DMS153 (cell line): ENCODE measurements at places on chromosomes 11 and 22.

GRCh38 chr11:75387736-75388294, 11.5 kb upstream of the RPS3 start:
- no peak for DNase-seq

DNA sequence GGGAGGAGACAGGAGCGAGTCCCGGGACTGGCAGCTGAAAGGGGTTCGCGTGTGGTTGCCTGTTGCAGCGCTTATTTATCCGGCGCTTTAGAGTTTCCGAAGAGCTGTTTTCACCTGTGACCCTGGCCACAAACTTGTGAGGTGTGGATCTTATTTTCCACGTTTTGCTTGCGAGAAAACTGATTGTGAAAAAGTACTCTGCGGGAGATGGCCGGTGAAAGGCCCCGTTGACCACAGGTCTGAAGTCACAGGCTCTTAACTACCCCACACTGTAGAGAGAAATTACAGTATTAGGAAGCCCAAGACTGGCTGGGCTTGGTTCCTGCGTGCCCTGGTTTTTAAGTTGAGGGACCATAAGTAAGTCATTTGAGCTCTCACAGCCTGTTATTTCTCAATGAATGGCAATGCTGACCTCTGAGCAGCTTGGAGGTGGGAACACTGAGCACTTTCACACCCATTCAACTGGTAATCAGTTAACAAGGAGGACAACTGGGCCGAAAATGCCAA, 379 bp upstream of the RAB38 start:
- DNase-seq: no peak

DNA sequence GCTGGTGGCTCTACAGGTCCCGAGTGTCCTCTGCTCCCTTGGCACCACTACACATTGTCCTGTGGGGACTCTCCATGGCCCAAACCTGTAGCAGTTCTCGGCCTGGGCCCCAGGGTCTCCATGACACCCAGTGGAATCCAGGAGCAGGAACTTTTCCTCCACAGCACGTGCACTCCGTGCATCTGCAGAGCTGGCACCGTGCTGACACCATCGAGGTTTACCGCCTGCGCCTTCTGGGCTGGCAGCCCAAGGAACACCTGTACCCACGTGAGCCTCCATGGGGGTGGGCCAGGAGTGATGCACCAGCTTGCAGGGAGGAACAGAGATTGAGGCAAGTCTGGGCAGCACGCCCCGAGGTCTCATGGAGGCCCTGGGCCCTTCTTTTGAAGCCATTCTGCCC, 25.2 kb downstream of the TSPAN32 start:
- no peak for DNase-seq

DNA sequence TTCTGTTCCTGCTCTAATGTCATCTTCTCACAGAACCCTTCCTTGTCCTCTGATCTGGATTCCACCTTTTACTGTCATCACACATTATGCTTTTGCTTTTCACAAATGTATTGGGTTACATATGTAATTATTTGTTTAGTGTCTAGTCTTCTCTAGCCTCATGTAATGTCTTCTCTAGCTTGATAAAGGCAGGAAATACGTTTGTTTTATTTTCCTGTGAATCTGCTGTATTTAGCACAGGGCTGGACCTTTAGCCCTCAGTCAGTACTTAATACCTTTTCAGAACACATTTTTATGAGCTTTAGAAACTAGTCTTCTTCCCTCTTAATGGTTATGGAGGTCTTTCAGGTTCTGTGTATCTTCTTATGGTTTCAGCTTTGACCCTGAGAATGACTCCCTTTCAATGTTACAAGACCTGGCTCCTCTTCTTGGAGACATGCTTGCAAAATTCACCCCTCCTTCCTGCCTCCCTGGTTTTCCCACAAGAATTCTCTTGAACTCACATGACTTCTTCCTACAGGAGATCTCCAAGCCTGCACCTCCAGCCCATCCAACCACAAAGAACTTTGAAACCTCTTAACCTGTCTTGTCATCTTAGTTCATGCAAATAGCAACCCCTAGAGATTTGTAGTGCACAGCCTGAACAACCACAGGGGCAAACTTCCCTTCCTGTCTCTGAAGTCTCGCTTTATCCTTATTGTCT, 132.7 kb upstream of the DDI1 start:
- peak; percentile 37 for DNase-seq

GRCh38 chr11:23903044-23903704, 593.7 kb upstream of the LUZP2 start:
- DNase-seq: no peak

- DNase-seq: no peak
These were observed 659 bp upstream of the TEAD1 start for GRCh38 chr11:12673601-12673923.

GRCh38 chr22:19233189-19233661, 54.7 kb upstream of the SLC25A1 start:
- DNase-seq: no peak

GRCh38 chr11:73388265-73389133, 12.3 kb downstream of the RELT start:
- DNase-seq: no peak

- no peak for DNase-seq
These were observed 32.3 kb downstream of the FEZ1 start for GRCh38 chr11:125463590-125464269.

- no peak for DNase-seq
These were observed 87.3 kb downstream of the PACS1 start for GRCh38 chr11:66157182-66157864.

GRCh38 chr22:27064386-27064785, 407.0 kb downstream of the MIAT start:
- no peak for DNase-seq

- no peak for DNase-seq
These were observed 21.8 kb upstream of the DRG1 start for GRCh38 chr22:31377612-31378011.

GRCh38 chr11:93569496-93569895, 26.3 kb upstream of the SMCO4 start:
- DNase-seq: no peak

DNA sequence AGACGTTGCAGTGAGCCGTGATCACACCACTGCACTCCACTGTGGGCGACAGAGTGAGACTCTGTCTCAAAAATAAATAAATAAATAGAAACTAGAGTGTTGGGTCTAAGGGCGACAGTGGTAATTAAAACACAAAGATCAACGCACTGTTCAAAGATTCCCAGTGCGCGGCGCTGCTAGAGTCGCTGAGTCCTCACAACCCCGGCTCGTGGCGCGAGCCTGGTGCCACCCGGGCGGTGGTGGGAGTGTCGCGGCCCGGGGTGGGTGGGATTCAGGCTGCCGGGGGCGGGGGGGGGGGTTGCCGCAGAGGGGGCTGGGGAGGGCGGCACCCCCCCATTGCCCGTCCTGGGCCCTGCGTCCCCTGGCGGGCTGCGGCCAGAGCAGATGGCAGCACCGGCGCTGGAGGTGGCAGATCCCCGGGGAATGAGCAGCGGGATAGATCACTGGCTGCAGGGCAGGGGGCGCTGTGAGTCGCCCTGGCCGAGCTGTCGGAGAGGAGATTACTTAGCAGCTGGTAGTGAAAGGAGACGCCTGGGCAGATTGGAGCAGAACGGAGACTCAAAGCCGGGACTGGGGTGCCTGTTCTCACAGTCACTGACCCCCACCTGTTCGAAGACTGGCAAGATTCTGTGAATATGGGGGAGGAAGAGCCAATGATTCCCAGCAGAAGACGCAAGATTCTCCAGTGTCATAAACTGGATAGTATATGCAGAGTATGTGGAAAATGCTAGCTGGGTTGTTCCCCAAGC, 30.2 kb upstream of the APOBEC3A start:
- DNase-seq: peak; percentile 87

DNA sequence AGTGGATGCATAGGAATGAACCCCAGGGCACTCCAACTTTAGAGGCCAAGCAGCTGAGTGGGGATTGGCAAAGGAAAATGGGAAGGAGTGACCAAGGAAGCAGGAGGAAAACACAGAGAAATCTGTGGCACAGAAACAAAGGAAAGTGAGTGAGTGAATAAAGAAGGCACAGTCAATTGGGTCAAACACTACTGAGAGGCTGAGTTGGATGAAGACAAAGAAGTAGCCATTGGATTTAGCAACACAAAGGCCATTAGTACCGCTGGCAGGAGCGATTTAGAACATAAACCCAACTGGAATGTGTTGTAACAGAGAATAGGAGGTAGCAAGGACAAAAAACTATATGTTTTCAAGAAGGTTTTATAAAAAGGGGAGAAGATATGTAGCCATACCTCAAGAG, 6.6 kb upstream of the NXPE1 start:
- DNase-seq: no peak

GRCh38 chr11:2796091-2796490, 89.5 kb downstream of the CDKN1C start:
- no peak for DNase-seq

- DNase-seq: no peak
These were observed 3.4 kb upstream of the FADS1 start for GRCh38 chr11:61820174-61820573.

DNA sequence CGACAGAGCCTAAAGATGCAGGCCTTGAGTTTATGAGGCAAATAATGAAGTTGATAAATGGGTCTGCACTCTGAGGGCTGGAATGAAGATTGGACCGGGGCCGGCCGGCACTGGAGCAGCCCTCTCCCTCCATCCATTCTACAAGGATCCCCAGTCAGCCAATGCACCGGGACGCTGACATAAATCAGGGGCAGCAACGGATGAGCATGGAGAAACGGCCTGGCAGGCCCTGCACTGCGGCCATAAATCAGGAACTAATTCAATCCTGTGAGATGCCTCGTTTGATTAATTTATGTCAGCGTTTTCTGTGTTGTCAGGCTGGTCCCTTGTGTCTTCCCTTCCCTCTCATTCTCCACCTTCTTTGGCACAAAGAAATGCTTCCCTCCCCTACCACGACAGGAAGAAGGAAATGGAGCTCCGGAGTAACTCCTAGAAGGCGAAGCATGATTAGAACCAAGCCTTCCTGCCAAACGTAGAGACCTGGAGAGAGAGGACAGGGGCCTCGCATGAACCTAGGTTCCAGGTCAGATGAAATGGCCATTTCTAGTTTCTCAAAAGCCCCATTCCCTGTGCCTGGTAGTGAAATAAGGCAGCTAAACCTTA, 358.4 kb downstream of the OPCML start:
- DNase-seq: no peak

DNA sequence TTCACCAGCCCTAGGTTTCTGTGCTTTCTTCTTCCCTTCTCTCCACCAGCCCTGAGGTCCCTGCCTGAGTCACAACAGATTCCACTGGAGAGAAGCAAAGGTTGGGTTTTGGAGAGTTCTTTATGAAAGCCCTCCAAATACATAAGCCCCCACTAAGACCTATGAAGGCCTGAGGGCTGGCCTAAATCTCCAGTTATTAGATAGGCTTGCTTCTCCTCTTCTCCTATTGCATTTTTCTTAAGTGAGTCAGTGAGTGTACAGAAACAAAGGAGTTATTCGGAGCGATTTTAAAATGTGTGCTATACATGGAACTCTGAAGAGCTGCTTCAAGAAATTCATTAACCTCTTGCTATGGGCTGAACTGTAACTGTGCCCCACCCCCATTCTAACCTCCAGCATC, 1057.3 kb downstream of the OPCML start:
- no peak for DNase-seq

DNA sequence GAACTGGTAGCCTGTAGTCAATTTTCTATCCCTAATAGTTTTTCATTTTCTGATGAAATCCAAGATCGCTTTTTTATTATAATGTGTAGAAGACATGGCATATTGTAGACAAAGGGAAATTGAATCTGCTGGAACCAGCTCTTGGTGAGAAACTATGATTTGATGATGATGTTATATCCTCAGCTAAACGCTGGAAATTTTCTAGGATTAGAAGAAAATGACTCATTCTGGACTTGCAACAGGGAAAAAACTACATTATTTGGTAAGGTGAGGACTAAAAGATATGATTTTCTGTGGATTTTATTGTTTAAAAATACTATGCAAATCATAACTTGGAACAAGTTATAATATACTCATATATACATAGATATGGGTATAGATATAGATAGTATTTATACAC, 14.1 kb upstream of the PGM2L1 start:
- DNase-seq: no peak

DNA sequence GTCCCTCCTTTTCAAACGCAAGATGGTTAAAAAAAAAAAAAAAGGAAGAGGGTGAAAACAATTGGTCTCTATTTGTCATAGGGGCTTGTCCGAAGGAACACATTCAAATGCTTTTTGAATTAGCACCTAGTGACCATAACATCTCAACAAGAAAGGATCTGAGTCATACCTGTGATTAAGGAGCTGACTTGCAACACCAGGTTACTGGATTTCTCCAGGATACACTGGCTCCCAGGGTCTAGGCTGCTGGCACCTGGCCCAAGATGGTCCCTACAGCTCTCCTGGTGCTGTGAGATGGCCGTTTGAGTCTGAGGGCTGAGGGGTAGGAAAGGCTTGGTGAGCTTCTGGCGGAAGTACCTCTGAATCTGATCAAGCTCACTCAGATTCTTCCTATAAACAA, 28.4 kb upstream of the UCP3 start:
- no peak for DNase-seq

GRCh38 chr11:132258875-132259274, 888.5 kb downstream of the NTM start:
- DNase-seq: no peak

DNA sequence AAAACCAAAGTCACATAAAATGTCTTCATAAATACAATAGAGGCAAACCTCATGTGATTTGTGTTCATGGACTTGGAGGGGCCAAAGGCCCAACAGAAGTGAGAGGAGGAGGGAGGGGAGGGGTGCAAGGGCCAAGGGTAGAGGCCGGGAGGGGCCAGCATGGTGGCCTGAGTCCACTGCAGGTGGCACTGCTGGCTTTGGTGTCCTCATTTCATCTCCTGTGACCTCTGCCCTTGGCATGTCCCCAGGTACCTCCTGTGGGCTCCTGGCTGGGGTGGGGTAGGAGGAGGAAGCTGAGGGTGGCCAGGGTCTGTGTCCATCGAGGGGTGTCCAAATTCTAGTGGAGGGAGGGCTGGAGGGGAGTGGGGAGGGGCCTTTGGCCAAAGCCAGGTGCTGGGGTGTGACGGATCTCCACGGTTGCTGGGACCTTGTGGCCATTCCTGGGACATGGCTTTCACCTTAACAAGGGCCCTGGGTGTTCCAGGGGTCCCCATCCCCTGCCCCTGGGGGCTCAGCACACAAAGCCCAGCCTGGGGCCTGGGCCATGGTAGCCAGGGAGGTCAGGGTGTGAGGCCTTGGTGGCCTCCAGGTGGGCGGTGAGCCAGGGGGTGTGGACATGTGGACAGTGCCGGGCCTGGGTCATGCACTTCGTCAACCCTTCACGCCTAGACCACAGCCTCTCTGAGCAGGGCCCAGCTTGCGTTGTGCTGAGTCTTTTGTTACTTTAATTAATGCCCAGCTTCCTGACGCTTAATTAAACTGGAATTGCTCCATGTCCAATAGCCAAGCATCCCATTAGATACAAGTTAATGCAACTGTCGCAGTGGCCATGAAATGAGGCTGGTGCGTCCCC, 20.7 kb upstream of the CCDC188 start:
- DNase-seq: no peak

DNA sequence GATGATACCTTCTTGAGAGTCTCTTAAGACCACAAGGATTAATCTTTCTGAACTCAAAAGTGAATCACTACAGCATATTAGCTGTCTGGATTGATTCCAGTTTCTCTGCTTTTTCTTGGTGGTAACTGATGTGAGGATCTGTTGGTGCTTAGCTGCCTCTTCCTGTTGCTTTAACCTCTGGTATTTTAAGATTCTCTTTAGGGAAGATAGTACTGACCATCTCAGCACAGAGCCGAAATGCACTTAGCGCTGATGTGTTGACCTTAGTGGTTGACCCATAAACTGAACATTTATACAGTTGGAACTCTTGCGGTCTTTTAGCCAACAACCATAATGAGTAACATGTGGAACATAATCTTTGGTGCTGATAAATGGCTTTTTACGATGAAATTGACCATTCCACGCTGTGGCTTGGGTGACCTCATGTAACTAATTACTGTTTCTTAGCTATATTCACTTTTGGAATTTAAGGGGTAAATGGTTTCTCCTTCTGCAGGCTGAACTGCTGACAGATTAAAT, 33.7 kb downstream of the APLP2 start:
- DNase-seq: no peak
